Thyroid gland (tissue), 4 donors: ENCODE measurements at places on chromosomes 2 and 18. TPM values are rescaled to one million over a fixed set of nuclear protein-coding genes. Genes with fewer than 3 reads are reported as not detected.

The CDK15 gene
- not detected for total RNA-seq

The GRHL1 gene
- 6.2 TPM for total RNA-seq

GRCh38 chr2:19072161-19072560, 286.3 kb downstream of the OSR1 start:
- no peak for DNase-seq

DNA sequence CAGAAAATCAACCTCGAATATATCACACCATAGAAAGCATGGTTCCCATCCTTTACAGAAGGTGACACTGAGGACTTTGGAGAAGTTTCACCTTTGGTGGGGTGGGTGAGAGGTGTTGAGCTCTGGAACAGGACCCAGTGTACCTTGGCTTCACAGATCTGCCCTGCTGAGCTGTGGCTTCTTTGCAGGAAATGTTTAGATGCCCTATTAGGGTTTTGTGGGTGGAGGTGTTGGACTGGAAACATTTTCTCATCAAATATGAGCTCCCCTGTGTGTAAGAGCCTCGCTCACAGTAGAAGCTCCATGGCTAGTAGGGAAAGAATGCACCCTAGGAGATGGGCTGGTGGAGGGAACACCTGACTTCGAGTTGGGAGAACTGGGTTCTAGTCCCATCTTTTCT, 55.6 kb downstream of the RPL37A start:
- DNase-seq, result no peak

The TOGARAM2 gene
- total RNA-seq, result 0.40 TPM

- no peak for DNase-seq
Observed at GRCh38 chr2:11480406-11480805, 14.4 kb upstream of the E2F6 start.

- no peak for DNase-seq
Observed at GRCh38 chr18:5620289-5620688, 76.5 kb upstream of the EPB41L3 start.

DNA sequence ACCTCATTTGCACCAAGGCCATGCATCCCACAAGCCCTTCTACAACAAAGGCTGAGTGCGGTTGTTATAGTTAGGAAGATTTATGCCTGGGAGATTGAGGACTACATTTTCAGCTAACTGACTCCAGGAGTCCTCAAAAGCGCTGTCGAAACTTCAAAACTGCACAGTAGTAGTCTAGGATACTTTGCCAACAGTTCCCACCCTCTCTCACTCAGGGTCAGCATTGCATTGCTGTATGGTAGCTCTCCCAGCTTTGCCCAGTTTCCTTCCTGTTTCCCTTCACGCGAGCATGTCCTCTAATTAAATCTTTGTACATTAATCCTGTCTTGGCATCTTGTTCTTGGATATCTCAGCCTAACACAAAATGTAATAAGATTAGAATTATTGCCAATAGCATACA, 420.6 kb upstream of the UBE2E3 start:
- DNase-seq, result no peak

The ARHGEF4 gene
- total RNA-seq, result 23.7 TPM

GRCh38 chr18:54612237-54612636, 21.2 kb downstream of the DYNAP start:
- DNase-seq, result no peak

DNA sequence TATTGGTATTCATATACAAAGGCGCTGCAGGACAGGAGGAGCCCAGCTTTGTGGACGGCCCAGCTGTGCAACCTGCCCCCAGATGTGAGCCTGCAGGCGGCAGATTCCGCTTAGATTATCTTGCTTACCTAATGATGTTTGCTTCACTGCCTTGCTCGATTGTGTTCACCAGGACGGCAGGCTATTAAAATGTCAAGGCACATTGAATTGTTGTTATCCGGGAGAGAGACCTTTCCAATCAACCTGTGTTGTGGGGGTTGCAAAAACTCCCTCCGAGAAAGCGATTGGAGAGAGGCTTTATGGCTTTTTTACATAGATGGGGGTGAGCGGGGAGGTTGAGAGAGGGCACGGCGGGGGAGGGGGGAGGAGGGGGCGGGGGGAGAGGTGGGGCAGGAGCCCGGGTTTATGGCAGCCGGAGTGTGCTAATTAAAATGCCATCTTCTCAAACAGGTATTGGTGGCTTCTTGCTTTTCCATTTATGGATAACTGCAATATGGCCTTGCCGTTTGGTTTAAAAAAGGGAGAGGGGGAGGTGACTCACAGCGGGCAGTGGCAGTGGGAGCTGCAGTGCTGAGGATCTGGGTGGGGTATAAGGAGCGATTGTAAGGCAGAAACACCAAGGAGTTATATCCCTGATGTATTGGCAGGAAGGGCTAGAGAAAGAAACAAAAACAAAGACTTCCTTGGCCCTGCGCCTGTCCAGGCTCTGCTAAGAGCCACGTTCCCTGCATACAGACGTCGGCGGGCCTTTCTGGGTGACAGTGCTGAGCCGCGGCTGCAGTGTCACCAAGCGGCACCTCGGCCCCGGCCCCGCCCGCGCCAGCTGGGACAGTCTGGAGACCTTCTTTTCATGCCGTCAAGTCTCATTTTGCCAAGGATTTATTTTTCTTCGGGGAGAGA, 97.2 kb downstream of the INSIG2 start:
- DNase-seq, result peak; percentile 72

DNA sequence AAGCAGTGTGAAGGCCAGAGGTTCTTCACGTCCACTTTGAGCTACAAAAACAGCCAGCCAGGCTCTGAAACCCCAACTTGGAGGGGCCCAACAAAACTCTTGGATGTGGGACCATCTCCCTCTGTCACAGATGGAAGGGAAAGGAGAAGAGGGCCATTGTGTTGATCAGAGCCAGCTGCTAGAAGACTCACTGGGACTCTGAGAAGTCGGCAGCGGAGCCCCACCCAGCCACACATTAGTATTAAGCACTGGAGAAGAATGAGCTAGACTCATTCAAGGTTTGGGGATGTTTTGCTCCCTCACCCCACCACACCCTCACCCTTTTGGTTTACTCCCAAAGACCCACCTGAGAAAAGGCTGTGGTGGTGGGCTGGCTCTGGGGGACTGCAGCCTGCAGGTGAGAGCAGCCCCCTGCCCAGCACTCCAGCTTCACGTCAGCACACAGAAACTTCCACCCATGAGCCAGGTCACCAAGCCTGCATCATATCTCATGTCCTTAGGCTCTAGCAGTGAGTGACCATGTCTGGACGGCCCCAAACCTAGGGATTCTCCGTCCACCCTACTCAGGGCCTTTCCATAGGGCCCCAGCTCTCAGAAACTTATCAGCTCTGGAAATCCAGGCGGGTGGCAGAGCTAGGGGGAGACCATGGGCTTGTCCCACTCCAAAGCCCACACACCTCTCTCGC, 12.6 kb downstream of the TEX51 start:
- DNase-seq, result no peak
